GM13976 (cell line): ENCODE measurements at places on chromosomes 7 and 10.

DNA sequence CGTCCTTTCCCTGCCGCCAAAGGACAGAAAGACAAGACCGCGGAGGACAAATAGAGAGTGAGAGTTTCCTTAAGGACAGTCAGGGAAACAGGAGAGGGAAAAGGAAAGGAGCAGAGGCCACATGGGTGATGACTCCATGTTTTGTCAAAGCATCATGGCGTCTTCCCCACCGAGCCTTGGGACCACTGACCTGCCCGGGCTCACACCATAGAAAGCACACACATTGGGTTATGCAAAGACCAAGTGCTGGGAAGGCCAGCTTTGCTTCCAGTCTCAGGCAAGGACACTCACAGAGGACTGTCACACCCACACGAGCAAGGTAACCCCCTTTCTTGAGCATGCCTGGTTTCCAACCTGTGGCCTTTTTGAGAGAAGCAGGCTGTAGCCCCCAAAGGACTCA is 23.3 kb upstream of the HABP2 start:
- DNase-seq, result no peak

GRCh38 chr10:28624351-28624750 is 53.0 kb upstream of the BAMBI start:
- no peak for DNase-seq

GRCh38 chr7:113109718-113110117 is 8.6 kb downstream of the SMIM30 start:
- no peak for DNase-seq

DNA sequence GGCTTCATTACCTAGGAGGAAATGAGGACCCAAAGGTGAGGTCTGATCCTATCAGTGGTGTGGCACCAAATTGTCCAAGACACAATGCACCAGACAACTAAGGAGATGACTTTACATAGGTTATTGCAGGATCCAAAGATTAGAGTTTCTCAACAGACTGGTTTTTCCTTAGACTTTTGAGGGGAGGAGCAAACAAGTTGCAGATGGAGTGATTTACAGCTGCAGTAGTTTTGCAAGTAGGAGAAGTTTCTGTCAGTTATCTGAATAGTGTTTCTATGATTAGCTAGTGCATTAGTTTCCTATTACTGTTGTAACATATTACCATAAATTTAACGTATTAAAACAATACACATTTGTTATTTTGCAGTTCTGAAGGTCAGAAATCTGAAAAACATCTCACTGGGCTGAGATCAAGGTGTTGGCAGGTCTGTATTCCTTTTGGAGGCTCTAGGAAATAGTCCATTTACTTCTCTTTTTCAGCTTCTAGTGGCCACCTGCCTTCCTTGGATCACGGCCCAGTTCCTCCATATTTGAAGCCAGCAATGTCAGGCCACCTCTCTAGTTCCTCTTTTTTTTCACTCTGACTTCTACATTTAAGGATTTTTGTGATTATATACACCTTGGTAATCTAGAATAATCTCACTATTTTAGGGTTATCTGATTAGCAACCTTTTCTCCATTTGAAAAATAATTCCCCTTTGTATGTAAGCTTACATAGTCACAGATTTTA is 994.9 kb downstream of the REEP3 start:
- no peak for DNase-seq

- DNase-seq, result no peak
These were observed 517.1 kb upstream of the ANKRD30A start for GRCh38 chr10:36608251-36608650.

DNA sequence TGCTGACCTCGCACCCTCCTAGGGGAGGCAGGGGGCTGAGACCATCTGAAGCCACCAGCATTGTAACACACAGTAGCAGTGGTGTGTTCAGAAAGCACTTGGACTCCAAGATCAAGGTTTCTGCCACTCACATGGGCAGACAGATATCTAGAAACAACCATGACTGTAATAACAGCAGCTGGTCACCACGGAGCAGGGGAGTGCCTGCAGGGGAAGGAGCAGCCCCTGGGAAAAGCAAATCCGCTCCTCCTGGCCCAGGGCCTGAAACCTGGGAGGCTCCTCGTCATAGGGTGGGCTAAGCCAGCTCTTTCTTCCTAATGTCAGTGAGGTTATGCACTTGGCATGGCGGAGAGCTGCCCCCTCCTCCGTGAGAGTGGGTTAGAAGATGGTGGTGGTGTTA is 118.4 kb upstream of the INSYN2A start:
- no peak for DNase-seq

DNA sequence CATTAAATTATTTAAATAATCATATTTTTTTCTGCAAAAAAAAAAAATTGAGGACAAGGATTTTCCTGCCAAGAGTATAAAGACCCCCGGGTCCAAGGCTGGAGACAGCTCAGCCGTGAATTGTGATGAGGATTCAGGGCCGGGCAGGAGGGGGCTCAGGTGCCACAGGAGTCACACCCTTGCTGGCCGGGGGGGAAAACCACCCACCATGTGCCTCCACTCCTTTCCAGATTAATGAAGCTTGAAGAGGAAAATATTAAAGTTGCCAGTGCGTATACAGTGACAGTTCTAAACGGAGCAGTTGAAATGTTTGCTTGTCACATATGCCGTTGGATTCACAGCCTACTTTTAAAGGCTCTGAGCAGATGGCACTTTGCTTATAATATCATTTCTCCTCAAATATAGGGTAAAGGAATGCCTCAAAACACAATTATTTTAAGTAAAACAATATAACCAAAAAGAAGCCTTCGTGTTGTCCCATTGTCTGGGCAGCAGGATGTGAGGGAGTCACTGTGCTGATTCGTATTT is 49.6 kb downstream of the ADARB2 start:
- DNase-seq, result no peak

- no peak for DNase-seq
These were observed 63.6 kb downstream of the ARHGAP22 start for GRCh38 chr10:48541144-48541795.

DNA sequence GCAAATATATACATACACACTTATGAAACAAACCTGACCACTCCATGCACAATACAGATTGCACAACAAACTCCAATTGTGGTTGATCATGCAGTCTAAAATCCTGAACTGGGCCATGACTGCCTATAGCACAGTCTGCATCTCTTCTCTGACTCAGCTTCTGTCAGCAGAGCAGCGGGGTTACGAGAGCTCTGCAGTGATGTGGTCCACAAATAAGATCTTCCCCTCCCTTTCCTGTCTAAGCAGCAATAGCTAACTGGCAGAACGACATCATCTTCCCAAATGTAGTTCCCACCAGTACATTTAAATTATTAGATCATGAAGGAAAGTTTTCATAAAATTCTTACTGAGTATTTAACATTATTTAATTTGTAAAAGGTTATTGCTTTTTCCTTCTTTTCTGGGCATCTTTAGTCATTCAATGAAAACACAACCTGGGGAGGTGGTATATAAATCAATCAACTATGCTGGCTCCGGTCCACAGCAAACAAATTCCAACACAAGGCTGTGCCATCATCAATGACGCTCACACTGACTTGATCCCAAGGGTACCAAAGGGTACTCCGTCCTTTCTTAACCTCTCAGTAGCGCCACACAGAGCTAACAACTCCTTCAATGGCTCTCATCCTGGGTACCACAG is 17.1 kb downstream of the ARHGAP21 start:
- no peak for DNase-seq

DNA sequence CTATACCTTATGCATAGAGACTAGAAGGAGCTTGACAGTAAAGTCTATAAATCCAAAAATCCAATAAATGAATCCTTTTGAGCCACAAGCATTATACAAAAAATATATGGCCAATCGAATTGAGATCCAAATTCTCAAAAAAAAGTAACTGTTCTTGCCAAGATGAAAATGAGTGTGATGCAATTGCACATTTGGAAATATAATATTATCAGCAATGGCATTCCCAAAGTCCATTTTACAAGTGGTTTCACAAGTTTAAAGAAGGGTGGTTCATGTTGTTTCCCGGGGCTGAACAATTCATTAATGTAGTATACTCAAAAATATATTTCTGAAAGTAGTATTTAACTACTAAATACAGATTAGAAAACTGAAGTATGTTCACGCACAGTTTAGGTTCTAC is 7.3 kb downstream of the RP9 start:
- no peak for DNase-seq

- no peak for DNase-seq
These were observed 20.0 kb downstream of the VKORC1L1 start for GRCh38 chr7:65892835-65893234.

- DNase-seq, result no peak
These were observed 1.4 kb downstream of the CLEC5A start for GRCh38 chr7:141945356-141945755.

DNA sequence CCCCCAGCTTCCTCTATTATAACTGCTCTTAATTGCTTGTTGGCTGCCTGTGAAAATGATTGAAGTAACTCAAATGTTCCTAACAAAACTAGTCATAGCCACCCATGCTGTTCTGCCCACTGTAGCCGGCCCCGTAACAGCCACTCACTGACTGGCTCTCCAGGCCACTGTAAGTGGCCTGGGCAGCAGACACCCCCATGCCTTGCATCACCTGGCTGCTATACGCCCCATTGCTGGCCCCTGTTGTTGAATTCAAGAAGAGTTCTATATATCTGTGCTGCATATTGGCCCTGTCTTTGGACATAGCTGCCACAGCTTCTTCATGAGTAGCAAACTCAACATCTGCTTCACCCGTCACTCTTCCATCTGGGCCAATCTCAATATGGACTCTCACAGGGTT is 15.1 kb downstream of the FXYD4 start:
- DNase-seq, result no peak

GRCh38 chr7:133697585-133697984 is 429.6 kb upstream of the LRGUK start:
- DNase-seq, result no peak

- DNase-seq, result no peak
These were observed 111.8 kb upstream of the ZNF32 start for GRCh38 chr10:43760514-43760913.

- no peak for DNase-seq
These were observed 230.5 kb upstream of the MBL2 start for GRCh38 chr10:53003094-53003493.

GRCh38 chr7:35007768-35008167 is 29.5 kb downstream of the DPY19L1 start:
- no peak for DNase-seq

DNA sequence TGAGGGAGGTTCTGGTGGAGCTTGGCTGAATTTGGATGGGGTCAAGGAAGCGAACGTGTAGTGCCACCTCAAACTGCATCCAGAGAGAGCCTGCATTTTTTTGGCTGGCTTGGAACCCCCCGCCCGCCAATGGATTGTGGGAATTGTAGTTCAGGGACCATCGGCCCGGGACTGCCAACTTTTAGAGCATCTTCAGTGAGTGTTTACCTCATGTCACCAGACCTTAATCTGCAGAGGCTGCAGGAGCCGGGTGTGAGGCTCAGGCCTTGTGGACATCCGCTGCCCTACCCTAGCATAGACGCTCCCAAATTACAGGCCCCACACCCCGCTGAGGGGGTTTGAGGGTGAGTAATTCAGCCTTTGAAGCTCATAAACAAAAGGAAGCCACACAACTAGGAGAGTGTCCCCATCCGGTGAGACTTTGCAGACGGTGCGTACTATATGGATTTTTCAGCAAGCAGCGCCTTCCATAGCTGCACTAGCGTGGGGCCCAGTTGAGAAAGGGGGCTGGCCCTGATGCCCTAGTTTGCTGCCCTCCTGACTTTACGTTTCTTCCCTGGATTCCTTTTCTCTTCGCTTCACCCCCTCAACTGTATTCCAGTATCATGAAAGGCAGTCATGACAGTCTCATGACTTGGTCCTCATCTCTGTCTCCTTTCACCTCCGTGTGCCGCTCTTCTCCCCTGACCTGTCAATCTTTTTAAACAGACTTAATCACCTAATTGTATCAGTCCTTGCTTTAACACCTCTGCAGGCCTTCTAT is 717 bp downstream of the CNPY4 start:
- no peak for DNase-seq

DNA sequence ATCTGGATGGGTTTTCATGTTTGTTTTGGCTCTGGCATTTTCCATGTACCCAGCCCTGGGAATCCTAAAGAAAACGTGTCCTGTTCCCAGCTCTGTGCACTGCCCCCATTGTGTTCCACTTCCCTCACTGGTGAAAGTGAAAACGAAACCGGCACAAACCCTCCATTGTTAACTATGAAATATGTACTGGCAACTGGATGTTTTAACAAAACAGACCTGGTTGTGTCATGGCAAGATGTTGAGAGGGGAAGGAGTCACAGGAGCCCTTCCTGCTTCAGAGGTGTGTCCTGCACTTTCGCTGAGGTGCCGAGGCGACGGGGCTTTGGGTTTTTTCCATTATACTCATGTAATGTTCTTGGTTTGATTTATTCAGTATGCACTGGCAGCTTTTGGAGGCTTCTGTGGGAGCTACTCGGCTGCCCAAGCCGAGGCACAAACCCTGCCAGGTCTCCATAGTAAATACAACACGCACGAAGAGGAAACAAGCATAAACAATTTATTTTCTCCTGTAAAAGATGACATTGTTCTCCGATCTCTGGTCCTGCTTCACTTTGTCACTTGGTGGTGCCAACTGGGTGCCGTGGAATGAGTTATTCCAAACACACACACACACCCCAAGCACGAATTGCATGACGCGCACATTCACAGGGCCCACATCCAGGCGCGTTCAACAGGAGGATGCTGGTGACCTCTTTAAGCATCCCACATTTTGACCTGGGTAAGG is 118.2 kb downstream of the CDK6 start:
- DNase-seq, result peak; percentile 36

GRCh38 chr7:113824117-113824823 is 94.5 kb downstream of the PPP1R3A start:
- DNase-seq, result no peak

DNA sequence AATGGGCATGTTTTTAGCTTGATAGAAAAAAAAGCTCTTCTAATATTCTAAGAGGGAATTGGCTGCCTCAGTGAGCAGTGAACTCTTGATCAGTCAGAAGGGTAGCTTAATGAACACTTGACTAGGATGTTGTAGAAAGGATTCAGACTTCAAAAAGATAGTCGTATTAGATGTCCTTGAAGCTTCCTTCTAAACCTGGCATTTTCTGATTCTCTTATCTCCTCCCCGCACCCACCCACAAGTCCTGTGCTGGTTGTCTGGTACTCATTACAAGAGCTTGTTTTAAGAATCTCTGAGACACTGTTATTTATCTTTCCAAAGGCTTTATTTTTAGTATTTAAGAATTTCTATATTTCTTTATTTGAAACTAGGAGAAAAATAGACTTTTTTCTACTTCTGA is 7.4 kb upstream of the SMIM30 start:
- no peak for DNase-seq
